Left lung (tissue), 14 donors: ENCODE measurements at places on chromosomes 2 and 18. TPM values are rescaled to one million over a fixed set of nuclear protein-coding genes. Genes with fewer than 3 reads are reported as not detected.

GRCh38 chr2:43346602-43347567 is 120.5 kb upstream of the ZFP36L2 start:
- DNase-seq, result no peak
- no peaks in the 10 kb centered on the region for H3K27me3 ChIP-seq
- H3K36me3 ChIP-seq, result peaks cover 6% of the 10 kb centered on the region

FRZB gene
- 0.76 TPM for total RNA-seq

DNA sequence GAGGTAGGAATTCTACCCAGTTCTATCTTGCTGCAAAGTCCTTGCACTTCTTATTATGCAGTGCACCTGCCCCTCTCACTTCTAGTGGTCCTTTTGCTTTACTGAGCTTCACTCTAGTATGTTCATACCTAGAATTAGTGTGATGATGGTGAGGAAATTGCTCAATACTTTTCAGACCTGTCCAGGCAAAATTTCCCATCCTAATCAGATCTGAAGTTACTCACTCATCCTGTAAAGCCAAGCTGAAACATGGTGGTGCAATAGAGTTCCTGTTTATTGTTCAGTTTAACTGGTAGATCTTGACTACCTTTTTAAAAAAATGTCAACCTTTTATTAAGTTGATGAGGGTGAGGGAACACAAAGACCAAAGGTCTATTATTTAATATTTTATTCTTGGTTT is 12.6 kb upstream of the FIGN start:
- no peaks in the 10 kb centered on the region for H3K4me1 ChIP-seq
- H3K27ac ChIP-seq, result no peak overlapping the region
- H3K36me3 ChIP-seq, result no peaks in the 10 kb centered on the region
- no peak overlapping the region for H3K4me3 ChIP-seq

DNA sequence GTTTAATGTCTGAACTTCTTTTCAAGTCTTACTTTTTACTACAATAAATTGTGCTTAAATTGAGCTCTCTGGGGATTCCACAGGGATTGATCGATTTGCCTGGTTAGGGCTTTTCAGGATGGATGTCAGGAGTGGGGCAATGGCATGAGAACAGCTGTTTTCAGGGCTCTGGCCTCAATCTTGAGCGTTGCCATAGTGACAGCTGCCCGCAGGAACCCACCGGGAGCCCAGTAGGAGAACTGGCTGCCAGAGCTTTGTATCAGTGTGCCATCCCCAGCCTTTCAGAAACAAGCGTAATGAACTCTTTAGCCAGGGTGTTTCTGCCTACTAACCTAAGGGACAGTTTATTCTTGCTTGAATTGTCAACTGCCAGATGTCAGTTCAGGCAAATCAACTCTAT is 93.5 kb downstream of the GALNT3 start:
- no peaks in the 10 kb centered on the region for H3K4me1 ChIP-seq
- H3K4me3 ChIP-seq, result no peak overlapping the region
- H3K27ac ChIP-seq, result no peak overlapping the region

STPG4 gene
- 1.0 TPM for total RNA-seq

DNA sequence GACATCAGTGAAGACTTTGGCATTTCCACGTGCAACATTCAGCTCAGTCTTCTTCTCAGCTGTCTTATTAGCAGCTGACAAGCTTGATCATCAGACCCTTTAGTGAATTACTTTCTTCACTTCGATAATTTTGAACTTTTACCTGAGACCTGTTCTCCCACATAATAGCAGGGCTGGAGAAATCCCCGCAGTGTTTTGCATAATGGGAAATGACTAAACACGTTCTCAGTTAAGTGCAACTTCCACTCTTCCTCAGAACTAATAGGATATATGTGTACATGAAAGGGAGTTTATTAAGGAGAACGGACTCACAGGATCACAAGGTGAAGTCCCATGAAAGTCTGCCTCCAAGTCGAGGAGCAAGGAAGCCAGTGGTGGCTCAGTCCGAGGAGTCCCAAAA is 28.8 kb upstream of the MBP start:
- H3K27me3 ChIP-seq, result peaks cover 21% of the 10 kb centered on the region
- no peak overlapping the region for H3K4me3 ChIP-seq
- no peak overlapping the region for H3K27ac ChIP-seq
- no peaks in the 10 kb centered on the region for H3K36me3 ChIP-seq
- peaks cover 21% of the 10 kb centered on the region for H3K4me1 ChIP-seq

DNA sequence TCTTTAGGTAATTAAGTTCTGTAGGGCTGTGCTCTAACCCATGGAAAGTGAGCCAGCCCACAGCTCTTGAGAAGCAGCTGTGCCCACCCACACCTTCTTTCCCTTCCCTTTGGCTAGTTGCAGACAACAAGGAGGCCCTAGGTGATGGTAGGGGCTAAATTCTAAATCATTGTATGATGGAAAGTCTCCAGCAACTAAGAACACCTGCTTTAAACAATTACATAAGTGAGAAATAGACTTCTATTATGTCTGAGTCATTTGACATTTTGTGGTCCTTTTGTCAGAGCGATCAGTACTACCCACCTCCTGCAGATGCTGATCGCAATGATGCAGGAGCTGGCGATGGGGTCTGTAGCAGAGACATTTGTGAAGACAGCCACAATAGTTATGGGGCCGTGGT is 79.6 kb downstream of the TEX51 start:
- no peak overlapping the region for H3K4me3 ChIP-seq
- no peak for DNase-seq
- H3K36me3 ChIP-seq, result no peaks in the 10 kb centered on the region
- no peak overlapping the region for H3K27ac ChIP-seq
- H3K4me1 ChIP-seq, result no peaks in the 10 kb centered on the region

GRCh38 chr2:136238286-136239078 is 120.5 kb upstream of the CXCR4 start:
- H3K27me3 ChIP-seq, result no peaks in the 10 kb centered on the region
- H3K4me1 ChIP-seq, result peaks cover 6% of the 10 kb centered on the region
- no peak overlapping the region for H3K4me3 ChIP-seq
- peak overlapping the region; percentile 57 for H3K27ac ChIP-seq
- no peak for DNase-seq
